Stimulated activated CD4-positive, alpha-beta T cell treated with anti-CD3 and anti-CD28 coated beads, TNF-alpha, amount 100 ng/mL, for 4 hours (primary cell): ENCODE measurements at places on chromosomes 3 and 15.

DNA sequence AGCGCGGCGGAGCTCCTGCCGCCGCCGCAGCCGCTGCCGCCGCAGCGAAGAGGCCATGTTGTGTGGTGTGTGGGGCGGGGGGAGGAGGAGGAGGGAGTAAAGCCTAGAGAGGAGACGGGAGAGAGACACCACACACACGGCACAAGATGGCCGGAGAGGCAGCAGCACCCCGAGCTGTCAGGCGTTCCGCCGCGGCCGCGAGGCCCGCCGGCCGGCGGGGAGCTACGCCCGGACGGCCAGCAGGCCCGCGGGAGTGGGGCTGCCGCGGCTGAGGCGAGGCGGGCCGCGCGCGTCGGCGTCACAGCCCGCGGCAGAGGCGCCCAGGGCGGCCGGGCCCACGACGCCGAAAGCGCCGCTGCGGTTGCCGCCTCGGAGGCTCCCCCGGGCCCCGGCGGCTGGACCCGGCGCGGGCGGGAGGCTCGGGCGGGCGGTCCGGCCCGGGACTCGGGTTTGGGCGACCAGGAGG, 17.4 kb upstream of the CHD2 start:
- DNase-seq: no peak

- DNase-seq: no peak
These were observed 206.1 kb downstream of the TLE3 start for GRCh38 chr15:69891606-69892005.

- no peak for DNase-seq
These were observed 72.6 kb upstream of the ZBED2 start for GRCh38 chr3:111667621-111668239.

DNA sequence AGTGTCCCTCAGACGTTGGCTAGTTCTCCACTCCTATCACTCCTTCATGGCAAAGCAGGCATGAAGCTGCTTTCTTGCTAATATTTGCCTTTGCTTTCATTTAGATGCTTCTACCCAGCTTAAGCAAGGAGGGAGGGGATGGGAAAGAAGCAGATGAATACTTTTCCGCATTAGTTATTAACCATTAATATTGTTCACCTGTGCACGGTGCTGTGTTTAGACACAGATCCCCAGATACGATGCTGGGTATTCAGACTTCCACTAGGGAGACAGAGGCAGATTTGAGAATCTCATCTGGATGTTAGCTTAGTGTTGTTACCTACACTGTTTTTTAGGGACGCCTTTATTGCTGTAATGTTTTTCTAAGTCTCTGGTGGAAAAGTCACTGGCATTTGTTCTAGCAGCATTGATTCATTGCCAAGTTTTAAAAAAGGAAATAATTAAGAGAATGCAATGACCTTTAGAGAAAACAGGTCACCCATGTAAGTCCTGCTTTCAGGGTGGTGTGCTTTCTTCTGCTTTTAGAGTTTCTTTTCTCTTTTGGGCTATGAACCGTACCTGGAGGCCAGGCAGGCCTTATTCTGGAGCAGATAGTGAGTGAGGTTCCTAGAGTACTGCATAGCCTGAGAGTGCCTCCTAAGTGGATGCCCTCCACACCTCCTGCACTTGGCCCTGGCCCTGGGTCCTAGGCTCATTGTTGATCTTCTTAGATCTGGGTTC, 55.5 kb downstream of the MYZAP start:
- no peak for DNase-seq

GRCh38 chr3:172211123-172211522, 171.7 kb downstream of the FNDC3B start:
- no peak for DNase-seq

DNA sequence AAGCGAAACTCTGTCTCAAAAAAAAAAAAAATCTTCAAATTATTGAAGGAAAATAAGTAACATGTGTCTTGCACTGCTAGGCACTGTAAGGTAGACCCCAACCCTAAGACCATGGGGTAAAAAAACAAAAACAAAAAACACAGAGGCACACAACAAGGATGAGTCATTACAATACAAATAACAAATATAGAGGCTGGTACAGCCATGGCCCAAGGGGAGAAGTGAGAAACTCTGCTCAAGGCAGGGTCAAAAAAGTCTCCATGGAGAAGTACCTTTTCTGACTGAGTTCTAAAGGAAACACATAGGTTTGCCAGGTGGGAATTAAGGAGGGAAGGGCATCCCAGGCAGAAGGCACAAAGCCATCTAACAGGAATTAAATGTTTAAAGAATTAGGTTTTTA, 54.5 kb downstream of the TOP2B start:
- DNase-seq: no peak

DNA sequence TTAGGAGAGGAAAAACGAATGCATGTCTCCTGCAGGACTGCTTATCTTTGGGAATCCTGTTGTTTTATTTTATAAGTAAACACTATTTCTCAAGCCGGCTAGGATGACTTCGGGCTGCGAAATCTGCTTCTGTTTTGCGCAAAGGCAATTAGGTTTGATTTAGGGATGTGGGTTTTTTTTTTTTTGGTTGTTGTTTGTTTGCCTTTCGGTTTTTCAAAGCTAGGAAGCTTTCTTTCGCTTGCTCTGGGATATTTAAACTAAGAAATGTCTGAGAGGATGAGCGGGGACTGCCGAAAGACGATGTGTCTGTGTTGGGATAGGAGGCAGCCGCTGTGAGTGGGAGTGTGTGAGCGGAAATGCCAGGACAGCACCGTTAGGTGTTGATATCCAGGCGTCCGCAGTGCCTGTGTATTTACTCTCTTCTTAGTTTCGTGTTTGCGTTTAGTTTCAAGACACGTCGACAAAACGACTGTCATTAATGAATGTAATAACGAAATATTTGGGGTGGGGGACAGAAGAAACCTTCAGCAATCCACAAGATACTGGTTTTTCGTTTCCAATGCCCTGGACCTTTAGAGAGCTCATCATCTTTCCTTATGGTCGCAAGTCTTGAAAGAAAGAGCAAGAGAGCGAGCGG, 604 bp downstream of the ISL2 start:
- DNase-seq: no peak

GRCh38 chr3:35081899-35082298, 557.4 kb upstream of the ARPP21 start:
- no peak for DNase-seq

DNA sequence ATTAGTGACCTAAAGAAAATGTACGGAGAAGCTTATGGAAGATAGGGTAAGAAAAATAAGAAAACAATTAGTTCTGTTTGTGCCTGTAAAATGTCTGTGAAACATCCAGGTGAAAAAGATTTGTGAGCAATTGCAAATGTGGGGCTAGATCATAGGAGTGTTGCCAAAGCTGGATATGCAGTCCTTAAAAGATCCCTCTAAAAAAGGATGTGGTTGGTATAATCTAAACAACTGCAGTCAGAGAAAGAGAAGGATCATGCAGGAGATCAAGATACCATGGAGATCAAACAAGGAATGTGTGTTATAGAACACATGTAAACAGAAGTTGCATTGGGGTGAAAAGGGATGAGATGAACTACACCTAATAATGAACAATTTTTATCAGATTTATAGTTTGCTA, 116.8 kb downstream of the ALCAM start:
- no peak for DNase-seq

DNA sequence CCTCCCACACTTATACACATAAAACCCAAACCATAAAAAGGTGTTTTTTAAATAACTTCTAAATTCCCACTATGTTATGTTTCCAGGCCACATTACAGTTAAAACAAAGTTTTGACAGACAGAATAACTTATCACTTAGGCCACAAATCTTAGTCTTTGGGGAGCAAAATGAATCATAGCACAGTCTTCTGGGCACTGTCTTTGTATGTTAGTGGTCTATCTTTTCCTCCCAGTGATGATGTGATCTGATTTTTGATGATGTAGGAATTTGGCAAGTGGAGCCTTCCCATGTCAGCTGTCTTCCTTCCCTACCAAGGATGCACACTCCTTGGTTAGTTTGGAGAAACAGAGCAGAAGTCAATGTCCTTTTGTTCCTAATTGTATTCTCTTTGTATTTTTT, 67.3 kb downstream of the THSD4 start:
- no peak for DNase-seq

GRCh38 chr15:77819851-77820728, 187.4 kb upstream of the LINGO1 start:
- no peak for DNase-seq

- no peak for DNase-seq
These were observed 798.8 kb downstream of the OTOL1 start for GRCh38 chr3:162295323-162295983.

DNA sequence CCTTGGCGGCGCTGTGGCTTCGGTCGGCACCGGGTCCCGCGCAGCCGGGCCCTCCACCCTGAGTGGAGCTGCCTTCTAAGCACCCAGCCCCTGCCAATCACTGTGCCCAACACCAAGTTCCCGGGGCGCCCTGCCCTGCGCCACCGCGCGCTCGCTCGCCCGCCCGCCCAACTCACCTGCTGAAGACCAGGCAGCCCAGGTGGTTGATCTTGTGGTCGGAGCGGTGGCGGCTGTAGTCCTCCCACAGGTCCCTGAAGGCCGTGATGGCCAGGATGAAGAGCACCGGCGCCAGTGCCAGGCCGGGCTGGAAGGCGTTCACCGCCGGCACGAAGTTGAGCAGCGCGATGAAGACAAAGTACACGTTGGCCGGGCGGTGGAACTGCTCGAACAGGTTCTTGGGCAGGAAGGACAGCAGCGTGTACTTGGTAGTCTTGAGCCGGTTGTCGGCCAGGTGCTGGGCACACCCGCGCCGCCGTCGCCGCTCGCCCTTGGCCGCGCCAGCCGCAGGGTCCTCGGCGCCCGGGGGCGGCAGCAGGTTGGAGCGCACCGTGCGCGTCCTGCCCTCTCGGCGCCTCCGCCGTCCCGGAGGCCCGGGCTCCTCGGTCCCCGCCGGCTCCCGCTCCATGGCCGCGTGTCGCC, 536 bp downstream of the ATP10A start:
- DNase-seq: peak; percentile 40

GRCh38 chr3:50139308-50139707, 15.8 kb upstream of the SEMA3F start:
- no peak for DNase-seq

DNA sequence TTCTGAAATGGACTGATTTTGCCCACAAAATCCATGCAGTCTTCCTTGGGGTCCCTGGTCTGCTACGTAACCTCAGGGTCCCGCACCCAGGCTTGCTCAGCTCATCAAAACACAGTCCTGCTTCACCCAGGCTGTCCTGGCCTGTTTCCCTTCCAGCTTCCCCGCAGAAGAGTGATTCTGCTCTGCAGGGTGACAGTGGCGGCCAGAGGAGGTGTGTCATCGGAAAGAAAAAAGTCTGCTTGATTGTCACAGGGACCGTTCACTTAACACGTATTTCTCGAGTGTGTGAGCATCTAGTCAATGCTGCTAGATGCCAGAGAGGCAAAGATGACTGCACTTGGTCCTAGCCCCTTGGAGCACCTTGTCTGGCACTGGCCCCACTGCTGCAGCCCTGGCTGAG, 50.1 kb upstream of the ABHD2 start:
- DNase-seq: no peak

GRCh38 chr15:70235347-70235746, 137.6 kb upstream of the TLE3 start:
- no peak for DNase-seq

DNA sequence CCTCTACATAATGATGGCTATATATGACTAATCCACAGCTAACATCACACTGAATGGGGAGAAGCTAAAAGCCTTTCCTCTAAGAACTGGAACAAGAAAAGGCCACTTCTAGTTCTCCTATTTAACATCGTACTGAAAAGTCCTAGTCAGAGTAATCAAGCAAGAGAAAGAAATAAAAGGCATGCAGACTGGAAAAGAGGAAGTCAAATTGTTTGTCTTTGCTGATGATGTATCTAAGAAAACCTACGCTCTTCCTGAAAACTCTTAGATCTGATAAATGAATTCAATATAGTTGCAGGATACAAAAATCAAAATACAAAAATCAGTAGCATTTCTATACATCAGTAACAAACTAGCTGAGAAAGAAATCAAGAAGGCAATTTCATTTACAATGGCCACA, 116.9 kb downstream of the TP63 start:
- no peak for DNase-seq

GRCh38 chr3:15161133-15161532, 44.9 kb upstream of the CAPN7 start:
- no peak for DNase-seq

DNA sequence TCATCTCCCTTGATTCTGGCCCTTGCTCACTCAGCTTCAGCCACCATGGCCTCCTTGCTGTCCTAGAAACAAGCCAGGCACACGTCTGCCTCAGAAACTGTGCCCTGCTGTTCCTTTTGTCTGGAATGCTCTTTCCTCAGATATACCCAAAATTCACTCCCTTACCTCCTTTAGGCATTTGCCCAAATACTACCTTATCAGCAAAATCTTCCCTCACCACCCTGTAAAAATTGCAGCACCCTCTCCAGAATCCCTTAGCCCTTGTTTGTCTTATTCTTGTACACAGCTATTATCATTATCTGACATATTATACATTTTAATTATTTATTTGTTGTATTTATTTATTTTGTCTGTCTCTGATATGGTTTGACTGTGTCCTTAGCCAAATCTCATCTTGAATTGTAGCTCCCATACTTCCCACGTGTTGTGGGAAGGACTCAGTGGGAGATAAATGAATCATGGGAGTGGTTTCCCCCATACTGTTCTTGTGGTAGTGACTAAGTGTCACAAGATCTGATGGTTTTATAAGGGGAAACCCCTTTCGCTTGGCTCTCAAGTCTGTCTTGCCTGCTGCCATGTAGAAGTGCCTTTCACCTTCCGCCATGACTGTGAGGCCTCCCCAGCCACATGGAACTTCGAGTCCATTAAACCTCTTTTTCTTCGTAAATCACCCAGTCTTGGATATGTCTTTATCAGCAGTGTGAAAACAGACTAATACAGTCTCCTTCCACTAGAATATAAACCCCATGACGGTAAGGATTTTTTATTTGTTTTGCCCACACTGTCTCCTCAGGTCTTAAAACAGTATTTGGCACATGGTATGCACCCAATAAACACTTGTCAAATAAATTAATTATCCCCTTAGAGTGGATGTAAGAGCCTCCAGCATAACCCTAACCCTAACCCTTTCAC, 60.0 kb upstream of the STT3B start:
- DNase-seq: no peak

GRCh38 chr3:150797155-150797554, 34.2 kb upstream of the SIAH2 start:
- DNase-seq: no peak

- no peak for DNase-seq
These were observed 33.3 kb downstream of the DET1 start for GRCh38 chr15:88513195-88513594.

- no peak for DNase-seq
These were observed 251.2 kb downstream of the SHQ1 start for GRCh38 chr3:72597043-72597442.

- DNase-seq: no peak
These were observed 701.5 kb upstream of the GBE1 start for GRCh38 chr3:82462977-82463376.

DNA sequence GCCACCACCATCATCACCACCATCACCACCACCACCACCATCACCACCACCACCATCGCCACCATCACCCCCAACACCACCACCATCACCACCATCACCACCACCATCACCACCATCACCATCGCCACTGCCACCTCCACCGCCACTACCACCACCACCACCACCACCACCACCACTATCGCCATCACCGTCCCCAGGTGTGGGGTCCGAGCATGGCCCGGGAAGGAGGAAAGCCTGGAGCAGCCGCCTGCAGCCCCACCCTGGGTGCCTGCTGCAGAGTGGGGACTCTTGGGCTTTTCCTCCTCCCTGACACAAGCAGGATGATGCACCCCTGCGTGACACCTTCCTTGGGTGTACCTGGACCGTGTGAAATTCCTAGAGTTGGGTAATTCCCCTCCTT, 43.9 kb downstream of the MUC4 start:
- no peak for DNase-seq

- no peak for DNase-seq
These were observed 118.0 kb downstream of the FOXP1 start for GRCh38 chr3:71465371-71466036.
